ENCODE measurements at places on chromosomes 3 and 15.

DNA sequence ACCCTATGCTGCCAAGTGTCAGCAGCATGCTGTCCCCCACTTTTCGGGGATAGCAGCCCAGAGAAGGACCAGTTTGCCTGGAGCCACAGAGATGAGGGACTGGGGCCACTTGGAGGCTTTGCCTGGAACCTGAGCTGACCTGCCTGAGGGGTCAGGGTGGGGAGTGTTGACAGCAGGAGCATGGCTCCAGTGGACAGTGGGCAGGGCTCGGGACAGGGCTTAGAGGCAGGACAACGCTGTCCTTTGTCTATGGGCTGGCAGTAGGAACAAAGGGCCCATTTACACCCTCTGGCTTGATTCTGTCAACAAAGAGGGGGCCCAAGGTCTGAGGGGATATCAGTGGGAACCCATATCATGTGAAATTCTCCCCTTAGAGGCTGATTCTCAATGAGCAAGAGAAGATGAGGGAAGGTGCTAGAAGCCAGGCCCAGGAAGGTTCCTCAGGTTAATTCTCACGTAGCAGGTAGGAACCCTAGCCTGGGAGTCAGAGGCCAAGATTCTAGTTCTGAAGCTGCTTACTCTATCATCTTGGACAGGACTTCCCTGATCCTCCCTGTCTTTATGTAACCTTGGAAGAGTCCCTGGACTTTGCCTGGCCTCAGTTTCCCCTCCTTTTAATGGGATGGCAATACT is 29.7 kb upstream of the HHATL start:
- no peak for DNase-seq

GRCh38 chr3:152271501-152272236 is 2.9 kb downstream of the MBNL1 start:
- no peak for DNase-seq

- no peak for DNase-seq
Measured at GRCh38 chr3:119628816-119629445, 31.2 kb downstream of the PLA1A start.

- DNase-seq = no peak
Measured at GRCh38 chr15:38304481-38304880, 51.8 kb downstream of the SPRED1 start.

DNA sequence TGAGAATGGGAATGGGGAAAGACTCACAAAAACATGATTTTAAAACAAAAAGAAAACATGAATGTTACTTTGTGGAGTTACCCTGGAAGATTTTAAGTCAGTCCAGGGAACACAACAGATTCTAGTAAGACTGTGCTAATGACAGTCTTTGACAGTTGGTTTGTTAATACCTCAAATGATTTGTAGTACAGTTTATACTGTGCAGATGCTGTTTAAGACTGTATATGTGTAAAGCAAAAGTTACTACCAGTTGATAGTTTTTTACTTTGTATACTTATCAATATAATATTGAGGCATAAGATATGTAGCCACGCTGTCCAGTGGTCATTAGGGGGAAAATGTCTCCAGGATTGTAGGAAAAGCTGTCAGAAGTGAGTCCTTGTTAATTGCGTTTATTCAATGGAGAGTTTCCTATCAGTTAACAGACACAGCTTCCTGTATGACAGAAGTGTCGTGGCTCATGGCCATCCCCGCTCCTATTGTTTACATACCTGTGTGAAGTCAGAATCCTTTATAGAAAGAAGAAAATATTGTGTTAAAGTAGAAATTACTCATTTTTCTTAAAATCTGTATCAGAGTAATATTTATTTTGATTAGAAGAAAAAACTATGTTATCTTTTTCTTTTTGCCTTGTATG is 36.0 kb downstream of the NKIRAS1 start:
- DNase-seq = no peak

DNA sequence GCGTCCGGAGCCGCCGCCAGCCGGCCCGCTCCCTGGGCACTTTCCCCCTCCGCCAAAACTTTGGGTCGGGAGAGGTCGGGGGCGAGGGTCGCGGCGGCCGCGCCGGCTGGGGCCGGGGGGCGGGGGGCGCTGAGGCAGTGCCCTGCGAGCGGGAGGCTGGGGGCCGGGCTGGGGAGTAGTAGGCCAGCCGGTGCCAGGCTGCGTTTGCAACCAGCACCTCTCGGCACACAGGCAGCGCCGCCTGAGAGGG is 452 bp downstream of the BBX start:
- DNase-seq = no peak

DNA sequence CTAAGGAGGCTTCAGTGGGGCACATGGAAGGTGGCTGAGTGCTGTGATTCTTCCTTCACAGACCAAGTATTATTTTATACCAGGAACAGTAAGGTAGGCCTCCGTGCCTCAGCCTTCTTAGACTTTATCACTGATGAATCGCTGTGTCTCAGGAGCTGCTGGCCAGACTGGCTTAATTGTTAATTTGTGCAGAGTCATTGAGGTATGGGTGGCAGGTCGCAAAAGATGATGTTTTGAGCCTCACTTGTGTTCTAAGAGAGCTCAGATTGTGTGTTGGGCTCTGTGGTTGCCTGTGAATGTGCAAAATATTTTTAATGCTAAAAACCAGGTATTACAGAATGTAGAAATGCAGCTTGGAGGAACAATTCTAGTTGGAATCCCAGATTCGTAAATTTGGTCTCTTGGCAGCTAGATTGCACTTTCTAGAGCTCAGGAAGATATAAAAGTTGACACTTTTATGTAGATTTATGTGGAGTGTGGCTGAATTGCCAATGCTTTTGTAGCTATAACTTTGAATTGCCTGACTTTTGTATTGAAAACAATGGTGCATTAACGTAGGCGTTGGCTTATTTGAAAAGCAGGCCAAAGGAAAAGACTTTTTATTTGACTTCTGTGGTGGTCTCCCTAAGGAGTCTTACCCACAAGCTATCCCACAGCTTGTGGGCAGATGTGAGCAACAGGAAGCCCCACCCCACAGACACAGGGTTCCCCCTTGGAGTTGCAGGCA is 53.4 kb downstream of the LARS2 start:
- no peak for DNase-seq

GRCh38 chr3:17625133-17625532 is 117.3 kb downstream of the TBC1D5 start:
- DNase-seq = no peak
